CD4-positive, alpha-beta T cell treated with Interleukin-4 for 4 hours (primary cell): ENCODE measurements at places on chromosomes 16 and 17.

DNA sequence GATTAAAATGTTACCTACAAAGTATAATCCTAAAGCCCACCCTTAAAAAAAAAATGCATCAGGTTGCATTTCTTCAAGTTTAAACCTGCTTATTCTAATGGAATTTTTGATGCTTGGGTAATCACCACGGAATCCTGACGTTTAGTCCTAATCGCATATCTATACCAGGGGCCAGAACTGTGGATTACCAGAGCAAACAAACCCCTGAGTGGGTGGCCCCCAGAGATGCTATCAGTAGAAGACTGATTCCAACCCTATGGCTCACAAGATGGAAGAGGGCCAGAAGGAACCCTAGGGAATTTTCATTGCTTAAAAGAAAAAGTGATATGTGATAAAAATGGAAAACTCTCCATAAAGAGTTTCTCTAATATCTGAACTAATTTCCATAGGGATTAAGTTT, 152.2 kb upstream of the NOG start:
- DNase-seq: no peak

DNA sequence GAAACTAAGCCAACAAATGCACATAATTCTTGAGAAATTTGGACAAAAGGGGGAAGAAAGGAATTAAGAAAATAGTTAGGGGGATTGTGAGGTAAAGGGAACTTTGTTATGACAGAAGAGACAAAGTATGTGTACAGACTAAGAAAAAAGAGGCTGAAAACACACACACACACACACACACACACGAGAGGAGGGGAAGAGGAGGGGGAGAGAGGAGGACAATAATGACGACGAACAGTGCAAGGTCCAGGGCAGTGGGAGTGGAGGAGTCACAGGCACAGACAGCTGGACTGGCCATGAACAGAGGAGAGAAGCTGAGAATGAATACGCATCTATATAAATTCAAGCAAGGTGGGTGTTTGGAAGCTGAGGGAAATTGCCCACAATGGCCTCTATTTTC, 44.6 kb downstream of the MARVELD3 start:
- no peak for DNase-seq

DNA sequence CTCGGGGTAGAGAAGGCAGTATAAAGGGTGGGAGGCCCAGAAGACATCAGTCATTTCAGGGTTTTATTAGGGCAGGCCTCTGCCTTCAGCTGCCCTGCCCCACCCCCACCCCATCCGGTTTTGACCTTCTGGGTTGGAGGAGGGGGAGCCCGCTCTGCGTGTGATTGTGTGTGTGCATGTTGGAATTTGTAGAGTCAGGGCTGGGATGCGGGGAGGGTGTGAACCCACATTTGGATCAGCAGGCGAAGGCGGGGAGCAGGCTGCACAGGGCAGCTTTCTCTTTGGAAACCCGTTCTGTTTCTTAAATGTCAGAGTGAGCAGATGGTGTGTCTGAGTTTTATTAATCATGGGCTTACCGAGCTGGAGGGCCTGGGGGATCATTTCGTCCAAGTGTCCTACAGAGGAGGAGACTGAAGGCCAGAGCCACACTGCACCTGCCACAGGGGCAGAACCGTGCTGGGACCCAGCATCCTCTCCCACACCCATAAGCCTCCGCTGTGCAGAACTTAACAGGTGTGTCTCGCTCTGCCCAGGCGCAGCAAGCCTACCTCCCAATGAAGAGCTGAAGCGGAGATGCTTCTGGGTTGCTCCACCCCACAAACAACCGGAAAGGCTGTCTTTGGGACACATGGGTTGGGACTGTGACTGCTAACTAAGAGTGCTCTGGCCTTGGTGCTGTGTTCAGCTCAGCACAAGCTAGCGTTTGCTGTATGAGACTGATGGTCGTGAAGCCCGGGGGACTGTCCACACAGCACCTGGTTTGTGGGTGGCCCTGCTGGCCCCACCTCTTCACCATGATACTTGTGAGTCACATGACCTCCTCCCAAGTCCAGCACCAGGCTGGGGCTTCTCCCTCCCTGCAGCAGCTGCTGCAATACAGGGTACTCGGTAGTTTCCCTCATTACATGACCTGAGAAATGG, 70.9 kb upstream of the GSE1 start:
- no peak for DNase-seq

DNA sequence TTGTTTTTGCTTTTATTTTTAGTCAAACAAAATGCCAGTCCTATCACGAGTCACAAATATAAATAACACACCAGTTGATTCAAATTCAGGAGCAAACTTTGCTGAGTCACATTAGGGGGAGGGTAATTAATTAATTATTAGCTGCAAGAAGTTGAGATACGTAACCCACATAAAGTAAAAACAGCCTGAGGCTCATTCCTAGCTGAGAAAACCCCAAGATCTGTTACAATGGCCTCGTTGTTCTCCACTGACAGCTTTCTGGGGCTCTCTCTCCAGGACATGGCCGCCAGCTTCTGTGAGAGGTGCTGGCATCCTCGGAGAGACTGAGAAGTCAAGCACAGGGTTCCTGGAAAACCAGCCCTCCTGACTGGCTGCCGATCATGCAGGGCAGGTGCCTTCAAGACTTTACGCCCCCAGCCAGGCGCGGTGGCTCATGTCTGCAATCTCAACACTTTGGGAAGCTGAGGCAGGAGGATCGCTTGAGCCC, 11.1 kb downstream of the RAB40B start:
- DNase-seq: no peak

DNA sequence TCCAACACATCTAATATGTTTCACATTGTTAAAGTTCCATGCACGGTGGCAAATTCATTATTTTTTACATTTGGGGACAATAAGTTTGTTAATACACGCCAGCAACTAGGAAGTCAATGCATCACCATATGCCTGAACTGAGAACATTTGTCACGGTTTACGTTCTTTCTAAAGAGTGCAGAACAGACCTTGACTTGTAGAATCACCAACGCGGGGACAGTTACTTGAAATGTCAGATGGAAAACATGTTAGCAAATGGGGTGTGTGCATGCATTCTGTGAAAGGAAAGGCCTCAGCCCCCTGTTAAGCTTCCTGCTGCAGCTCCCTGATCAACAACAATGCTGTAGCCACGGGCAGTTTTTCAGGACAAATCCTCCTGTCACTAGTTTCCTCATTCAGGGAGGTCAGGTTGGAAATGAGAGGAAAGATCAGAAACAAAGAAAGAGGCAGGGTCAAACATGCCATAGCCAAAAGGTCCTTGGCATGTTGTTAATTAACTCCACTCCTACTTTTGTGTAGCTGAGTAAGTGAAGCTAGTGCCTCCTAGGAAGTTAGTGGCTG, 18.4 kb downstream of the SMIM36 start:
- DNase-seq: no peak

GRCh38 chr16:1740234-1740633, 31.1 kb downstream of the NME3 start:
- DNase-seq: no peak

DNA sequence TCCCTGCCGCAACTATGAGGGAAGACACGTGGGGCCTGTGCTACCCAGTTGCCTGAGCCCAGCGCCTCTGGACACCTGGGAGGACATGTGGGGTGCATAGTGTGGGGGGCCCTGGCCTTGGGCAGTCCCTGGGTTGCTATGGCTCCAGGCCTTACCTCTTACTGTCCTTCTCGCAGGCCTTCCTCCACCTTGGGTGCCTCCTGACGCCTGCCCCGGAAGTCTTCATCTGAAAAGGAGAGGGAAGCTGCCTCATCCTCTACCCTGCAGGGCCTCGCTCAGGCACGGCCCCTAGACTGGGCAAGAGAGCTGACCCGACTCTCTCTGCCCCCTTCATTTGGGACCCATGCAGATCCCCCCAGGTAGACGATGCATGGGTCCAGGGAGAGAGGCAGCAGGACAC, 16.5 kb upstream of the MRPS23 start:
- no peak for DNase-seq

DNA sequence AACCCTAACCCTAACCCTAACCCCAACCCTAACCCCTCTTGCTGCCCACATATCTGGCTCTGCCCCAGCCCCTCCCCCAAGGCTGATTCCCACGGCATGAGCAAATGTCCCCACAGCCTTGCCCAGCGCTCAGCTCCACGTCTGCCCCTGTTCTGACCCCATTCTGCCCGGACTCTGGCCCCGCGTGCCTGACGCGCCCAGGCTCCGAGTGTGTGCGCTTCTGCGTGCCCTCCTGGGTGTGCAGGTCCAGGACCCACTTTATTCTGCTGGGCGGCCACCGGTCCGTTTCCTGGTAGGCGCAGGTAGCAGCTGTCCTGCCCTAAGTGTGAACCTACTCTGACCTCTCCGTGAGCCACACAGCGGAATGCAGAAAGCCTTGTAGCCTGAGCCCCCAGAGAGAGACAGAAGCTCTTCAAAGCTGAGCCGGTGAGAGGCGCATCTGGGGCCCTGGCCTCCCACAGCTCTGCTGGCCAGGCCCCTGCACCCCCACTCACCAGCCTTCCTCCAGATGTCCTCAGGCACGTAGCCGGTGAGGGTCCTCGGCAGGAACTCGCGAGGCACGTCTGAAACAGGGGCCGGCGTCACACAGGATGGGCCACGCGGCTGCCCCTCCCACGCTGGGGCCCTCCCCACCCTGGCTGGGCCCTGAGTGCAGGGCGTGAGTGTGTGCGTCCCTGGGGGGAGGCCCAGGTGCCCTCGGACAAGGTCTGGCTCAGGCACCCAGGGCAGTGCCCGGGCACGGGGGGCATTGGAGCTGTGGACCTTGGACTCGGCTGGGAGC, 14.0 kb upstream of the PABPN1L start:
- no peak for DNase-seq
